ENCODE measurements at places on chromosomes 12 and 14.
A peak's percentile ranks its signal among the peaks of the same experiment; 100 is the strongest.

GRCh38 chr12:62834971-62835547 is 99.9 kb downstream of the PPM1H start:
- no peak for DNase-seq

DNA sequence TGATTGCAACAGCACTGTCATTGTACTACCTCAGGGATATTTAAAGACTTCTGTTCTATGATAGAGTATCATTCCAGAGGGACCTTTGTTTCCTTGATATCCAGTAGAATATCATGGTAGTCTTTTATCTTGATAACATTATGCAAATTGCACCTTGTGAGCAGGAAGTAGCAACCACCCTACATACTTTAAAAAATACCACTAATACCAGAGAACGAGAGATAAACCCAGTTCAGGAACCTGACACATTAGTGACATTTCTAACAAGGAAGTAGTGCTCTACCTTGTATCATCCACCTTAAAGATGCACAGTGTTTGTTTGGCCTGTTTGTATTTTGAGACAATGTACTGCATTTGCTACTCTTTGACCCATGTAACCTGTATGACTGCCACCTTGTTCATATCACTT is 8.8 kb upstream of the MAP4K5 start:
- no peak for DNase-seq

DNA sequence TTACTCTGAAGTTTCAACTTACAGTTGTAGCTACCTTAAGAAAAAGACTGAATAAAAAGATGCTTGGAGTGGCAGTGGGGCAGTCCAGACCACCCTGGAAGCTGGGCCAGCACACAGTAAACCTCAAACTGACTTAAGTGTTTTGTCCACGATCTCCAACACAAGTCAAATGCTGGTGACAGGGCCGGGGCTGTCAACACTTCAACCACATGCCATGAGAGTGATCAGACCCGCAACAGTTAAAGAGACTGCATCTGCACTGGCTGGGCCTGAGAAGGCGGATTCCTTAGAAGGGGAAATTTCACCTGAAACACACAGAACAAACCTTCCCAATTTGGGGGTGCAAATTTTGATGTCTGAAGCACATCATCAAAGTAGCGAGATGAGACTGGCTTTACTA is 223.5 kb upstream of the CAND1 start:
- DNase-seq = no peak

GRCh38 chr12:114678718-114679117 is 5.3 kb downstream of the TBX3 start:
- DNase-seq = no peak

DNA sequence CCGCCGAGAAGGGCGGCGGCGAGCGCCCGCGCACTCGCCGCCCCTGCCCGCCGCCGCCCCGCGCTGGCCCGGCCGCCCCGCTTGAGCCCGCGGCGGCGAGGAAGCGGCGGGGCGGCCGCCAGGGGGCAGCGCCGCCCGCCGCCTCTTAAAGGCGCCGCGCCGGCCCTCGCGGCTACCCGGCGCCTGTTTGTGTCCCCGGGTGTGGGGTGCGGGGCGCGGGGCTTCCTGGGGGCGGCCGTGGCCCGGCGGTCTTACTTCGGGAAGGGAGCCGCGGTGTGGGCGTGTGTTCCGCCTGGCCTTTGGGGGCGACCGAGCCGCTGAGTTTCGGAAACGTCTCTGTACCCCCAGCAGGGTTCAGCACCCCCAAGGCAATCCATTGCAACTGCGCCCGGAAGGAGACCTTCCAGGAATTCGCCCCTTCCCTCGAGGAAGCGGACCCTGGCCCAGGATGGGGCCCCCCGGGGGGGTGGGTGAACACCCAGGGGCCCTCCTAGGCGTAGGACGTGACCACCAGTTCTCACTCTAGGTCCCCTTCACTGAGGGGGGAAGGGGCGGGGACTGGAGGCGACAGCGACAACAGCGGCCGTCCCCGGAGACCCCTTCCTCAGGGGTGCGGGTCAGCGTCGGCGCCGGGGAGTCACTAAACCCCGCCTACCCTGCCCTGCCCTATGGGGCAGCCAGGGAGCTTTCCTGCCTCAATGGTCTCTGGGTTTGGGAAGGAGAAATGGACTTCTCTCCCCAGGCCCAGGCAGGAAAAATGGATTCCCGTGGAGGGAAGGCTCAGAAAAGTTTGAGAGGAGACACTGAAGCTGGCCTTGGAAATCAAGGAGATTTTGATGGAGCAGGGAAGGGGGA is at the start of gene ITPK1:
ITPK1 (minus strand) TSS at position 105 of the 855 bp plus-strand sequence. CDS start 762 bp downstream, outside the sequence.
- peak; percentile 36 for DNase-seq

- DNase-seq = no peak
Observed at GRCh38 chr12:74339211-74339610, 198.4 kb upstream of the ATXN7L3B start.

DNA sequence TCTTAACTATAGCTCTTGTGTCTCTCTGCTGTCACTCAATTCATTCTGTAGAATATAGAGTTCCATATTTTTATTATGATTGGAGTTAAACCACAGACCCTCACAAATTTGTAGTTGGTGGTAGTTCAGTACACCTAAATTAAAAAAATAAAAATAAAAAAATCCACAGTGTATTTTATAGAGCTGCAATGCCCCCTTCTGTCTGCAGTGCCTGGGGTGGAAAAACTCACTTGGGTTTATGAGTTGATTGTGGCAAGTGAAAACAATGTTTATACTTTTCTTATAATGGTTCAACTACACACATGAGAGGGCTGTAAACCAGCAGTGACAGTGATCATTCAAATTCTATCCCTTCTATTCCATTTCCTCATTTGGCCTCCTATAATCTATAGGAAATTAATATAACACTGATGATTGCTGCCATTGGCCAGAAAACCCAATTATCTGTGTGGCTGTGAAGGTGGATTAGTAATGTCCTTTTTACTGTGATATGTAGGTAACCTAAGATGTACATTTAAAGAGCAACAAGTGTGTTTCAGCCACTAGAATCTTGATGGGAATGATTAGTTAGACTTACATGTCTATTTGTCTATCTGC is 166.9 kb upstream of the LRIG3 start:
- DNase-seq = no peak

GRCh38 chr12:131751335-131751734 is 40.4 kb downstream of the SFSWAP start:
- DNase-seq = no peak

DNA sequence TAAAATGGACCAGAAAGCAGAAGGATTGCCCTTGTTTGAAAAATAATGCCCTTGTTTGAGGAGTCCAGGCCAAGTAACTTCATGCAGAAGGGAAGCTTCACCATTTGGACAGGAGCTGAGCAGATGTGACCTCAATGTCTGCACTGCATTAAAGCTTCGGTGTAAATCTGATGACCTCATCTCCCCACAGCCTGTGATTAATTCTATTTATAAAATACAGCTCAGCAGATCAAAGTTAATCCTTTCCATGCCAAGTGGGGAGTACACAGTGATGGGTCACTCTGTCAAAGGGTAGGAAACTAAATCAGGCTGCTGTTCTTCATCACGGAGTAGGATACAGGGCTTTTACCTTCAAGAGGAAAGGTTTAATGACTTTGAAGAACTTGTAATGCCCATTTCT is 533.7 kb downstream of the RPS29 start:
- DNase-seq = no peak

DNA sequence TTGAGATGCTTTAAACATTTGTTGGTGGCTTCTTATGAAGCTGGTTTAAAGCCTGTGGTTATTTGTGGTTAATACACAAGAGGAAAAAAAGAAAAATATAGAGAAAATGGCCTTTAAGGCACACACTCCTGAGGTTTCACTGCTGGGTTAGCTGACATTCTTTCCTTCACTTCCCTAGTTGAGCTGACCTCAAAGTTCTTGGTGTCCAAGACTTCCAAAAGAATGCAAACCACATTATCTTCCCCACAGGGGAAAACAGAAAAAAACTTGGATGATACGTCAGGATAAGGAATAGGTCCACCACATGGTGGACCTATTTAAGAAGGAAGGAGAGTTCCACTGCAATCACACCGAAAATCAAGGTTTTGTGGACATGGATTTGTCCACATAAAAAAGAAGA is 94.3 kb downstream of the SLC25A21 start:
- DNase-seq = no peak

- DNase-seq = no peak
Observed at GRCh38 chr14:31492759-31493498, 5.1 kb upstream of the GPR33 start.

DNA sequence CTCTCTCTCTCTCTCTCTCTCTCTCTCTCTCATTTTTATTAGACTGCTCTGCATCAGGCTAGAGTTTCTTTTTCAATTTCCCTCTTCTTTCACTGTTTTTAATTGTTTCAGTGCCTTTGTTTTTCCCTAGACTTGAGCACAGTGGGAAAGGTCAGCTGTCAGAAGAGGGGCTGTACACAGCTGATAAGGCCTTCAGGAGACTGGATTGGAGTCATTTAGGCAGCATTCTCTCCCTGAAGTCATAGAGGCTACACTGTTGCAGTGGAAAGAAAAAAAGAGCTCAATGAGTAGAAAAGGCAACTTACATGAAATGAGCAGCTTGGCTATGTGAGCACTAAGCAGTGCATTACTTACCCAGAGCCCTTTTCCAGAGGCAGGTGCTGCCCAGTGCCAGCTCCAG is 456.9 kb downstream of the NRXN3 start:
- no peak for DNase-seq

DNA sequence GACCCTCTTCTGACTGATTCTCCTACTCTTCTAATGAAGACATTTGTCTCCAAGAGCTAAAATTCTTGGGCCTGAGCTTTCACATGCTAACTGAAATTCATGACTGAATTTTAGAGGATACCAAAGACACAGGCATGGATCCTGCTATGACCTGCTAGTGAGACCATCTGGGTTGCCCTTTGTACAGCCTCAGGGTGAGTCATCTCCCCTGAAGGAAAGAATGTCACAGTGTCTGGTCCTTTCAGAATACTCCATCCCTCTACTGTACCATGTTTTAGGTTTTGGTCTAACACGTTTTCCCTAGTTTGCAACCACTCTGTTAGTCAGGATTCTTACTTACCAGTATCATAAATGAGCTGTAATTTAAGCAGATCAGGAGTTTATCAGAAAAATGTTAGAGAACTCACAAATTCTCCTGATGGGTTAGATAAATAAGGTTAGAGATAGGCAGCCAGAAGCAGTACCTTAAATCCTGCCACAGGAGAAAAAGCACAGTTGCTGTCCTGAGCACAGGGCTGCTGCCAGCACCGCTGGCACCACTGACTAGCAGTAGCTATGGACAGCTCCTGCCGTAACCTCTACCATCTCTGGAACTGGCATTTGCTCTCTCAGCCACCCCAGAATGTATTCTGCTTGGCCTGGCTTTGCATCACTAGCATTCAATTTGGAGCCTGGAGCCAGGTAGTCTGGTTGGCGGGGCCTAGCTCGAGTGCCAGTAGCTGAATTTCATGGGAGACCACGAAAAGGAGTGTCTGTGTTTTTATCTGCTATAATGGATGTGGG is 127.6 kb downstream of the ANO6 start:
- no peak for DNase-seq

- DNase-seq = no peak
Observed at GRCh38 chr12:116125084-116125483, 152.4 kb downstream of the MED13L start.

DNA sequence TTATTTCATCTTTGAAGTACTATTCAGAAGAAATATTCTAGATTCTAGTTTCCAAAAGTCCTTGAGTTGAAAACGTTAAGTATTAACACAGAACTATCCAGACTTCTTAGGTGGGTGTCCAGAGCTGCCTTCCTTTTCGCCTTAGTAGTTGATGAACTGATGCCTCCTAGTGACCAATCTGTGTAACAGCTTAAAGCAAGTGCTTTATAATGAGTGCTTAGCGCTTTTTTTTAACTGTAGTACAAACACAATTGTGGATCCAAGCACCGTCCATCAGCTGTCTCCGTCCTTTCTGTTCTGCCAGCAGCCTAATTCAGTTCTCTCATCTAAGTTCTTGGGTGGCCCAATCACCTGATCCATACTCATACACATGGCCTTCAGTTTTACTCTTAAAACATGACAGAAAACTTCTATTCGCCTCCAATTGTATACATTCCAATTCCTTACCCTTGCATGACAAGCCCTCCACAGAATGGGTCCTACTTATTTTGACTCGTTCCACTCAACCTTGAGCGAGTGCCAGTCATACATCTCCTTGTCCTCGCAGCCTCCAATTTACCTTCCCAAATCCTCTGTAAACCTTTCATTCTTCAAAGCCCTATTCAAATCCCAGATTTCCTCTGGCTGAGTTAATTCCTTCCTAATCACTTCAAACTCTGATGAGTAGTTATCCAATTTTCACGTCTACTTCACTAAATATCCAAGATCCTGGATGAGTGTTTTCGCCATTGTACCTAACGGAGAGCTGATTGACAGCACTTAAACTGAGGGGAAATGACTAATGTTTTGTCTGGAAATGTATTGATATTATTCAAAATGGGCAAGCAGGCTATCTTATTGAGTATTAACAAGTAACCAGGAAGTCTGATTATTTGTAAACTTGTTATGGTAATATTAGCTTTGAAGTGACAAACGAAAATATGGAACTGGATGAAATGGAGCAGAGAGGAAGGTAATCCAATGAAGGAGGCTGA is 5.8 kb upstream of the PHLDA1 start:
- no peak for DNase-seq

DNA sequence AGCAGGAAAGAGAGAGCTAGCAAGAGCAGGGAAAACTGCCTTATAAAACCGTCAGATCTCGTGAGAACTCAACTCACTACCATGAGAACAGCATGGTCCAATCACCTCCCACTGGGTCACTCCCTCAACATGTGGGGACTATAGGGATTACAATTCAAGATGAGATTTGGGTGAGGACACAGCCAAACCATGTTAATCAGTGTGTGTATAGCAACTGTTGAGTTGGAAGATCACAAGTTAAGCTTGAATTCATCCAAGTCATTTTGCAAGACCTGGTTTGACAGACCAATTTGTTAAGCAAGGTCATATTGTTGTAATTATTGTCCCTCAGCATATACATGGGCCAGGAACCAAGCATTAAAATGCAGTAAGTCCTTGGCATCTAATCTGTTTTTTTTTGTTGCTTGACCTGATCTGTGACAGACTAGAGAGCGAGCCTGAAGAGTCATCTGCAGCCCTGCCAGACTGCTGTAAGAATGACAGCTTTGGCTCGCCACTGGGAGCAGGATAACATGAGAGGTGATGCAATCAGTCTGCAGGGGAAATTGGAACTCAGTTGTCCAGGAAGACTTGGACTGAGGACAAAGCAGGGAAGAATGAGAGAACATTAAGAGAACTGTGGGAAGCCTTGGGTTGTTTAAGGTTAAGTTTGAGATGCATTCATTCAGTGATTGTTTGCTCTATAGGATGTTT is 297.6 kb upstream of the SEL1L start:
- DNase-seq = no peak

DNA sequence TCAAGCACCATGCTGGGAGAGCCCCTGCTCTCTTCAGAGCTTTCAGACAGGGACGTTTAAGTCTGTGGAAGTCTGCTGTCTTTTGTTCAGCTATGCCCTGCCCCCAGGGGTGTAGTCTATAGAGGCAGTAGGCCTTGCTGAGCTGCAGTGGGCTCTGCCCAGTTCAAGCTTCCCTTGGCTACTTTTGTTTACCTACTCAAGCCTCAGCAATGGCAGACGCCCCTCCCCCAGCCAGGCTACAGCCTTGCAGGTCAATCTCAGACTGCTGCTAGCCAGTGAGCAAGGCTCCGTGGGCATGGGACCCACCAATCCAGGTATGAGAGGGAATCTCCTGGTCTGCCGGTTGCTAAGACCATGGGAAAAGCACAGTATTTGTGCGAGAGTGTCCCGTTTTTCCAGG is 37.4 kb upstream of the C12orf71 start:
- DNase-seq = no peak

All from activated CD4-positive, alpha-beta T cell treated with anti-CD3 and anti-CD28 coated beads for 1 hour (primary cell).